Smooth muscle cell of bladder (primary cell): ENCODE measurements at places on chromosomes 3 and 15. TPM values are rescaled to one million over a fixed set of nuclear protein-coding genes. Genes with fewer than 3 reads are reported as not detected.

C3orf85 gene
- not detected in 2 replicates for total RNA-seq

MKRN3 gene
- total RNA-seq = 0.28 and 1.4 TPM in 2 replicates

TF gene
- total RNA-seq = 0.28 TPM in 2 replicates

CLDN16 gene
- total RNA-seq = under 0.01 TPM in 1 of 2 replicates, not detected in the other

RAB5A gene
- total RNA-seq = 37.7 and 40.6 TPM in 2 replicates

GOLGA8J gene
- not detected in 2 replicates for total RNA-seq

MAP1A gene
- total RNA-seq = 38.8 and 40.8 TPM in 2 replicates

IL5RA gene
- total RNA-seq = not detected in 2 replicates

CTXN2 gene
- not detected in 2 replicates for total RNA-seq

PLSCR1 gene
- total RNA-seq = 44.5 and 50.2 TPM in 2 replicates
